ENCODE measurements at places on chromosomes 5 and 9.
A peak's percentile ranks its signal among the peaks of the same experiment; 100 is the strongest.

GRCh38 chr9:653421-653820 lies 188.1 kb upstream of the DMRT1 start:
- no peak for DNase-seq

- no peak for DNase-seq
Observed at GRCh38 chr9:114538241-114538640, 33.0 kb upstream of the WHRN start.

GRCh38 chr9:3884736-3885135 lies 358.9 kb upstream of the RFX3 start:
- no peak for DNase-seq

DNA sequence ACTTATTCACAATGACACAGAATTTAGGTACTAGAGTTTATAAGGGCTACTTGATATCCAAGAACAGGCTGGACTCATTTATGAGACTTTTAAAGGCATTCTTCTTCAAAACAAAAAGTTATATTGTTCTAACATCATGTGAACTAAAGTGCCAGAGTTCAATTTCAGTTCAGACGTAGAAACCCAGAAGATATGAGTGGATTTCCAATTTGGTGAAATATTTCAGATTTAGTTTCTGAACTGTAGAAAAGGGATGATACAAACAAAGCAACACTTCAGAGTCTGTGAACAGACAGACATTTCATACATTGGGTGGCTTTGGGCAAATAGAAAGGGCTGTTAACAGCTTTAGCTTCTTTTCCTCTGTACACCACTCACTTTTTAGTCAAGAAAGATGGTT lies 384.0 kb downstream of the NR2F1-AS1 start:
- DNase-seq, result no peak

- DNase-seq, result no peak
Observed at GRCh38 chr9:14883310-14883944, 26.8 kb downstream of the FREM1 start.

- no peak for DNase-seq
Observed at GRCh38 chr9:15882883-15883282, 330.0 kb downstream of the CCDC171 start.

DNA sequence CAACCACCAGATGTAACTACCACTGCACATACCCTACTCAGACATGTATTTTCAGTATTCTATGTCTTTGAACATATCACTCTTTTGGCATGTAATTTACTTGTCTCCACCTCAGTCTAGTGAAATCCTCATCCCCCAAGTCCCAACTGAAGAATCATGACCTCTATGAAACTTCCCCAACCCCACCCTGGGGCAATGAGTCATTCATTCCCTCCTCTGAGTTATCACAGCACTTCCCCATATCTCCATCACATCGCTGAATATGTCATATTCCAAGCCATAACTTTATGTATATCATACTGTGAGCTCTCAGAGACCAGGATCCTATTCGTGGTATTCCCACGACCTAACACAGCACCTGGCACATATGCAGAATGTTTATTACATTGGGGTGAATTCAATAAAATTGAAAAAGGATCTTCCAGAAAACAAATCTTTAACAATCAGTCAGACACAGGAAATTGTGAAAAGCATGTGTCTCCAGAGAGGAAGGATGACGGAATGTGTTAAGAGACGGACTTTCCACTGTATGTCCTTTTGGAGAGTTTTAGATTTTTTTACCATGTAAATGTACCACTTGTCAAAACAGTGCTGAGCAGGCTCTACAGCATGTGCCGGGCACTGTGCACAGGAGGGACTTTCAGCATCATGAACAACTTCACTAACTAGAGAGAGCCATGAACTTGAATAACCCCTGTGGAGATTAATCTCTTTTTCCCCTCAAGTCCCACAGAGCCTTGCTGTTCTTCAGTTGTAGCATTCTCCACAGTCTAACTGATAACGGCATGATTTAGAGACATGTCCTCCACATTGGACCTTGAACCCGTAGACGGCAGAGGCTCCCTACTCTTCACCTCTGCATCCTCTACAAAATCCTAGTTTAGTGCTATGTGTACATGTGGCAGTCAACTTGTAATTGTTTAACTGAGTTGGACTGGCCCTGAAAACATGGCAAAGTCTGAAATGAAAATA lies 213.5 kb downstream of the GLIS3 start:
- no peak for DNase-seq

GRCh38 chr5:96023518-96023917 lies 61.9 kb upstream of the ELL2 start:
- DNase-seq, result no peak

DNA sequence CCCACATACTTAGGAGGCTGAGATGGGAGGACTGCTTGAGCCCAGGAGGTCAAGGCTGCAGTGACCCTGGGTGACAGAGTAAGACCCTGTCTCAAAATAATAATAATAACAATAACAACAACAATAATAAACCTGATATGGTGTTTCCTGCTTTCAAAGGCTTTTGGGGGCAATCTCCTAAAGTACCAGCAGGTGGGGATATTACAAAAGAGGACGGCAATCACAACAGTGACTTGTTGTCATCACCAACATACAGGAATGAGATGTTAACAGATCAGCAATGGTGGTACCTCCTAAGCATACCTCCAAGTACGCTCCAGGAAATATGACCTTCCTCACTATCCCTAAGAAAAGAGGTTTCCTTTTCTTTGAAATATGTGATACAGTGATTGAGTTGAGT lies 91.1 kb upstream of the RNF180 start:
- DNase-seq, result peak; percentile 10

- DNase-seq, result no peak
Observed at GRCh38 chr5:64585646-64586045, 79.8 kb downstream of the RGS7BP start.

- no peak for DNase-seq
Observed at GRCh38 chr5:138968601-138969000, 93.5 kb upstream of the LRRTM2 start.

DNA sequence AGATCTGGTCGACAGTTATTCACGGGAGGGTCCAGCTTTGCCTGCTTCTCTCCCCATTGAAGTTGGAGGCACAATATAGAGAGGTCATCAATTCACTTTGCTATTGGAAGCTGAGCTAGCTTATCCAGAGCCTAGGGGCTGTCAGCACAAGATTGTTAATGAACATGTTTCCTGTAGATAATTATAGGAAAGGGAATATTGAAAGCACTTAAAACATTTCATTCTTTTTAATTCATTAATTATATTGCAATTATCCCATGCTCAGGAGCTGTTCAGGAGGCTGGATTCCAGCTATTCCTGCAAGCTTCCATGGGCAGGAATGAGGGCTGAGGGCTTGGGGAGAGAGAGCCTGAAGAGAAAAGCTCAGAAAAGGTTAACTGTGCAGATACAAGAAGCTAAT lies 153.1 kb upstream of the BRINP1 start:
- DNase-seq, result no peak
